ENCODE measurements at places on chromosomes 16 and 17. TPM values are rescaled to one million over a fixed set of nuclear protein-coding genes. Genes with fewer than 3 reads are reported as not detected.

The LGALS9C gene
- not detected for total RNA-seq

The ARL17A gene
- 9.4 TPM for total RNA-seq

The OR4D1 gene
- not detected for total RNA-seq

The ITGAD gene
- total RNA-seq, result not detected

DNA sequence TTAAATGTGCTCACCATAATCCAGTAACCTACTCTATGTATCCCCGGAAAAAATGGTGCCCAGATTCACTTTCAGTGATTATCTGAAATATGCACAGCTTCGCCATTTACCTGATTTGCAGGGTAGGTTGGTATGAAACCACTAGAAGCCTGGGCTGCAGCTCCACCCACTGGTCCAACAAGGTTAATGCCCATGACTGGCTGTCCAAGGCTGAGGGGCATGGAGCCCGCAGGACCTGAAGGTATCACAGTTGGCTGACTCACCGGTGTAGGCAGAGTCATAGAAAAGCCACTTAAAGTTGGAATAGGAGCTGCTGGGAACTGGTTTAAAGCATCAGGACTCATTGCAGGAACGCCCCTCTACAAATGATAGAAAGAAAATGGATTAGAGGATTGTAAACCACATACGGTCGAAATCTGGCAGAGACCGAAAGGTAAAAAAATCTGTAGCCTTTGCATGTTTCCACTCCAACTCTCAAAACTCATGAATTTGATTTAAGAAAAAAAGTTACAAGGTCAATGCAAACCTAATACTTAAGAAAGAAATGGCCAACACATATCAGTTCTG is 38.6 kb downstream of the SYNRG start:
- DNase-seq, result peak; percentile 69

GRCh38 chr16:24046442-24046841 is 209.7 kb upstream of the CACNG3 start:
- DNase-seq, result no peak

DNA sequence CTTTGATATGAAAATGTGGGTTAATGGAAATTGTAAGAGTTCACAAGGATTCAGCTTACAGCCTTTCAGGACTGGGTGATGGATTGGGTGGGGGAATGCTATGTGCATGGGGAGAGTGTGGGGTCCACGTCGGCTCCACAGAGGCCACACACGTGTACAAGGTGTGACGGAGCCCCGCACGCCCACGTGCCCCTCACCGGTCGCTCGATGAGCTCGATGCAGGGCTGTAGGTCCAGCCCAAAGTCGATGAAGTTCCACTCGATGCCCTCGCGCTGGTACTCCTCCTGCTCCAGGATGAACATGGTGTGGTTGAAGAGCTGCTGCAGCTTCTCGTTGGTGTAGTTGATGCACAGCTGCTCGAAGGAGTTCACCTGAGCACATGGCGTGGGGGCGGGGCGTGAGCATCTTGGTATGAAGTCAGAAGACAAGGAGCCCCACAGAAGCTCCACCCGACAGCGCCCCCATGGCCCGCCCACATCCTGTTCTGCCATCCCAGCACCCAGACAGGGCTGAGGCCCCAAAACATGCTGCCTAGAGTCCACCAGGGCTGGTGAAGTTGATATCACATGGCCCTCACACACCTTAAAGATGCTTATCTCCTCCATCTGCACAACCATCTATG is 99.1 kb downstream of the MYH11 start:
- DNase-seq, result no peak

DNA sequence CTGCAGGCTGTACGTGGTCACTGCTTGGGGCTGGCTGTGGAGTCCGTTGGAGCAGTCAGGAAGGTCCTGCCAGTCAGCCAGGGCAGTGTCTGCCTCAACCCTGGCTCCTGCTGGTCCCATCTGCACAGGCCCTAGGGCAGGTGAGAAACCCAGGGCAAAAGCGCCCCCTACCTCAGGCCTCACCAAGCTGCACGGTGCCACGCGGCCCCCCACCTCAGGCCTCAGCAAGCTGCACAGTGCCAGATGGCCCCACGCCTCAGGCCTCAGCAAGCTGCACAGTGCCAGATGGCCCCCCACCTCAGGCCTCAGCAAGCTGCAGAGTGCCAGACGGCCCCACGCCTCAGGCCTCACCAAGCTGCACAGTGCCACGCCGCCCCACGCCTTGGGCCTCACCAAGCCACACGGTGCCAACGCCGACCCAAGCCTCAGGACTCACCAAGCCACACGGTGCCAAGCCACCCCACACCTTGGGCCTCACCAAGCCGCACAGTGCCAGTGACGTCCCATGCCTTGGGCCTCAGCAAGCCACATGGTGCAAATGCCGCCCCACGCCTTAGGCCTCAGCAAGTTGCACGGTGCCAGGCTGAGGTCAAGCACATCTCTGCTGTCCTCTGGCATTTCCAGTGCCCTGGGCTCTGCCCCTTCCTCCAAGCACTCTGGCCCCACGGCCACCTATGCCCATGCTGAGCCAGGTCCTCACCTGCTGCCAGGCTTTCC is 5.5 kb downstream of the TMEM204 start:
- no peak for DNase-seq

GRCh38 chr17:33910200-33910857 is 344.8 kb upstream of the CCL2 start:
- DNase-seq, result no peak

DNA sequence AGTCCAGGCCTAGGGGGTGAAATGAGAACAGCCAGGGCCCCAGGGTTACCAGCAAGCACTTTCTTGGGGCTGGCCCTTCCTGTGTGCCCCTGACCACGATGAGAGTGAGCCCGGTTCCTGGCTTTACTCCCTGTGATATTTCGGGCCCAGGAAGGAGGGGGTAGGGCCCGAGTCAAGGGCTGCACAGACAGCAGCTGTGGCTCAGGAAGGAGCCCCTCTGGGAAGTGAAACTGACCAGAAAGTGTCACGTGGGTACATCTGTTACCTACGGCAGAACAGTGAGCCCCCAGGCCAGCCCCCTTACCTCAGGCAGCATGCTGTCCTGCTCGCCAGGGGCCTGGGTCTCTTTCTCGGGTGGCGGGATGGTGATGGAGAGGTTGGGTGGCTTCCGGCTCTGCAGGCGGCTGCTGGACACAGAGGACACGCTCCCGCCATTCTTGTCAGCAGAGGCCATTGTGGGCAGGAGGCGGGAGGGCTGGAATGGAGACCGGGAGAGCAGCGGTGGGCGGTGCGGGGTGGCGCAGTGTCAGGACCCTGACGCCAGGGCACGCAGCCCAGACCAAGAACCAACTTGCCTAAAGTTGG is 13.8 kb downstream of the AANAT start:
- DNase-seq, result no peak

GRCh38 chr17:9931144-9931741 is 26.2 kb upstream of the RCVRN start:
- DNase-seq, result no peak

DNA sequence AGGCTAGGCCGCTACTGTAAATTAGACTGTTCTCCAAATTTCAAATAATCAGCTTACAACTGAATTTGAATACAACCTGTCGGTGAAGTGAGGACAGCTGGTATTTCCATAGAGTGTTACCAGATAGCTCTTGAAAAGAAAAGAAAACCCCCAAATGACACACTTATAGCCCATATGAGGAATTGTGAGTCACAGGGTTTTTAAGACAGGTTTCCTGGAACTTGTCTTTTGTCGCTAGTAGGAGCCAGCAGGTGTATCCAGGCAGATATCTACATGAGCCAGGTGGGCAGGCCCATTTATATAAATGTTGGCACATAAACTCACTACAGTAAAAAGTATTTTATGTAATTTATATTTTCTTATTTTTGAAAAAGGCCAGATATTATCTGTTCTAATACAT is 24.0 kb downstream of the TNRC6A start:
- no peak for DNase-seq

GRCh38 chr17:28722417-28723158 is 2.8 kb downstream of the RPL23A start:
- DNase-seq, result no peak

DNA sequence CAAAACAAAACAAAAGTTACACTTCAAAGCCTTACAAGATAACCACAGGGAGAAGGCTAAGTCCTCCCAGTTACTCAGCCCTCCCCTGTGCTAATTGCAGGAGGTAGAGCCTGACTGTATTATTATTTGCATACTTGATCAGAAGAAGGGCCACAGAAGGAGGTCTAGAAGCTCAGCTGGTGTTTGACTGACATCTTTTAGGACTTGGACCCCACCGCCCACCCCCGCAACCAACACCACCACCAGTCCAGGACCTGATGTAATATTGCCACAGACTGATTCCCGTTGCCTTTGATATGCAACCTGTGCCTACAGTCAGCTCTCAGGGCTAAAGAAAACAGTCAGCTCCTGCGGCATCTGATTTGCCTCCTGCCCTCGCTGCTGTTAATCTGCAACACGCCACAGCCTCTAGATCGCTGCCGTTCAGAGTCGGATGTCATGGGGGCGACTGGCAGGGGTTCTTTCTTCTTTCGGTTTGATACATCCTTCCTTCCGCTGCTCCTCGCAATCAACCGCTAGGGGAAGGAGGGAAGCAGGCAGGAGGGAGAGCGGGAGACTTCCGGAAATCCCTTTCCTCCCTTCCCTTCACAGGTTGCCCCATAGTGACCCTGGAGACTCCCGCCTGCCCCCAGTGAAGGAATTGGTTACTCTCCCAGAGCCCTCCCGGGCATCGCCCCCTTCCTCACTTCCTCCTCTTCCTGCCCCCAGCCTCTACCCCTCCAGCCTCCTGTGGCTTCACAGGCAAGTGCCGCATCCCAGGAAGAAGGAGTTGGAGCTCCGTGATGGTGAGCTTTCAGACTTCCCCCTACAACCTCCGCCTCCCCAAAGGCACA is 90.5 kb upstream of the SOX9 start:
- DNase-seq, result peak; percentile 93

GRCh38 chr17:34885076-34885475 is 76.2 kb downstream of the CCT6B start:
- no peak for DNase-seq

- DNase-seq, result no peak
These were observed 74.5 kb upstream of the HSBP1 start for GRCh38 chr16:83733301-83733700.

Data from H4 (cell line).